ENCODE measurements at places on chromosomes 1 and 21.

- DNase-seq: no peak
Observed at GRCh38 chr1:201653233-201653632, 114.3 kb downstream of the NAV1 start.

- DNase-seq: no peak
Observed at GRCh38 chr21:44889625-44890337, 16.3 kb upstream of the PTTG1IP start.

- DNase-seq: no peak
Observed at GRCh38 chr1:89274411-89274857, 1.8 kb upstream of the GBP5 start.

DNA sequence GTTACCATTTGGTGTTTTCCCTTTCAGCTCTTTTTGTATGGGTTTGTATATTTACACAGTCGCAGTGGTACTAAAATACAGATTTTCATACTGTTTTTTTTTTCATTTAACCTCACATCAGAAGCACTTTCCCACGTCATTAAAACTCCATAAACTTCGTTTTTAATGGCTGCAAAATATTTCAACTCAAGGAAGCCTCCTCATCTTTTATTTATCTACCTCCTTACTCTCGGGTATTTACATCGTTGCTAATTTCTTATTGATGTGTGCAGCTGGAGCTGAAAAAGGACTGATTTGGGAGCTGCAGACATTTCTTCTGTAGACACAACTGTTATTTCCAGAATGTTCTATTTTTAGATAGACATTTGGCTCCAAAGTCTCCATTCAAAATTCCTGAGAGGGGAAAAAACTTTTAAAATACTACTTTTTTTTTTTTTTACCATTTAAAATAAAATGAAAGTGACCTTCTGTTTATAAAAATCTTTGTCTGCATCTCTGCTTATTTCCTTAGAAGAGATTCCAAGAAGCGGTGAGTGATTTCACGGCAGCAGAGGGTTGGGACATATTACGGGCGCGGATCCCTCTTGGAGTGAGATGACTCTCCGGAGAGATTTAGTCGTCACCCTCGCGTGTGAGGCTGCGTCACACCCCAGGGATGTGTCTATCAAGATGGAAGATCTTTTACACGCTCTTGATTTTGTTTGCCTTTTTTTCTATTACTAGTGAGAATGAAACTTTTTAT, 10.1 kb downstream of the RUNX3 start:
- no peak for DNase-seq

DNA sequence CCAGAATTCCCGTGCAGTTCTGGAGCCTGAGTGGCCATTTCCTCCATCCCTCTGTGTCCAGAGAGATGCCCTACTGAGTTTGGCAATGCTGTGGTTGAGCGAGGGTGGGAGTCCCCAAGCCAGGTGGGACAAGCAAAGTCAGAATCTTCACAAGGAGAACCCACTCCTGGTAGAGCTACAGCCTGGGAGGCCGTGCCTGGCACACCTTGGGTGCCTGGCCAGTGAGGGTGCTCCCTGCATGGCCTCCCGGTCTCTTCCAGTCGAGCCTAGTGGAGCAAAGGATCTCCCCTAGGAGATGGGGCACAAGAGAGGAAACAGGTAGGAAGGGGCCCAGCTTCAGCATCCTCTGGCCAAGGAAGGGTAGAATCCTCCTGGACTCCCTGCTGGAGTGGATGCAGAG, 57.9 kb downstream of the H3-3A start:
- no peak for DNase-seq

- peak; percentile 95 for DNase-seq
Observed at GRCh38 chr21:25171438-25171837, 435.8 kb downstream of the MRPL39 start.

DNA sequence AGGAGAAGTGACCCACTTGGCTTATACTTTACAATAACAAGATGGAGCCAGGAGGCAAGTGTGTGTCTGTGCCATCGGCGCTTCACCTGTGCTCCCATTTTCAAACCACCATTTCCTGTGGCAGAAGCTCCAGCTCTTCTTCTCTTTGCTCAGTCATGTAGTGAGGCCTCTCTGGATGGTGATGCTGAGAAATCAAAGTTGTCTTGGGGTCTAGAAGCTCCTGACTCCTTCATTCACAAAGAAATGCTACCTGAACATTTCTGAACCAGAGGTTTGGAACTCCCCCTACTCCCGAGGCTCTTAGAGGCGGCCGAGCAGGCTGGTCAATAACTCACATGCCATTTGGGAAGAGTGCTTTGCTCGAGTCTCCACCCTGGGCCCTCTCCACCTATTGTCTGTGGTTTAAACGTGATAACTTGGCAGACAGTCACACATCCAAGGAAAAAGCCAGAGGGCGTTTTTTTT, 18.0 kb downstream of the SLAMF1 start:
- no peak for DNase-seq

- DNase-seq: no peak
Observed at GRCh38 chr1:219433001-219433400, 179.9 kb downstream of the ZC3H11B start.

- no peak for DNase-seq
Observed at GRCh38 chr1:107480548-107481415, 339.9 kb downstream of the NTNG1 start.

DNA sequence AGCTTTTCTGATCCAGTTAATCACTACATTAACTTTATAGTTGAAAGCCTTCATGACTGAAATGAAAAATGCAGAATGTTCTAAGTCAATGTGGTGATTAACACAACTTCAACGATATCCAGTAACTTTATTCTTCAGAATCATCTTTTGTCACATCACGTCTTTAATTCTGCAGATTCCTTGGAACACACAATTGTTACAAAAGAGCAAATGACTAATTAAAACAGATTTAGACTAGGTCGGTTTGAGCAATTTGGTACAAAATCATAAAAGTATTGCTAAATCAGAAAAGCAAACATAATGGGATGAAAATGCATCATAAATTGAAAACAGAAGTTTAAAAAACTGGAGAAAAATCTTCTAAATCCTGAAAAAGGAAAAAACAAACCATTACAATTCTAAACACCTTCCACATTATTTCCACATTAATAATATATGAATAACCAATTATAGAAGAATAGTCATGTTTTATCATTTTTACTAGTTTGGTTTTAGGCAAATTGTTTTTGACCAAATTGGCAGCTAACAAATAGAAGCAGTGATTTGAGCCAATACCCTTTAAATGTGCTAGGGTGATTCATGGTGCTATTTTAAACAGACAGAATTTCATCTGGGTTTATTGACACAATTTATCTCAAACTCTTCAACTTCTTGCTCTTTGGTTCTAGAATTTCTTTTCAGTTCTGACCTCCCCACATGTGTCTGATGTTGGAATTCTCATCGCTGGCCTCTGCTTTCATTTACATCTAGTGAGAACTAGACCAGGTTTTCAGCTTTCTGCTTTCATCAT, 468.1 kb upstream of the PTBP2 start:
- no peak for DNase-seq

DNA sequence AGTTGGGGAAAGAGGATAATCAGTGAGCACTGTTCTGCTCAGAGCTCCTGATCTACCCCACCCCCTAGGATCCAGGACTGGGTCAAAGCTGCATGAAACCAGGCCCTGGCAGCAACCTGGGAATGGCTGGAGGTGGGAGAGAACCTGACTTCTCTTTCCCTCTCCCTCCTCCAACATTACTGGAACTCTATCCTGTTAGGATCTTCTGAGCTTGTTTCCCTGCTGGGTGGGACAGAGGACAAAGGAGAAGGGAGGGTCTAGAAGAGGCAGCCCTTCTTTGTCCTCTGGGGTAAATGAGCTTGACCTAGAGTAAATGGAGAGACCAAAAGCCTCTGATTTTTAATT, 42.7 kb downstream of the YARS1 start:
- no peak for DNase-seq

GRCh38 chr1:69167876-69168275, 399.8 kb upstream of the LRRC7 start:
- no peak for DNase-seq

- no peak for DNase-seq
Observed at GRCh38 chr1:243379208-243379607, 123.4 kb downstream of the SDCCAG8 start.

DNA sequence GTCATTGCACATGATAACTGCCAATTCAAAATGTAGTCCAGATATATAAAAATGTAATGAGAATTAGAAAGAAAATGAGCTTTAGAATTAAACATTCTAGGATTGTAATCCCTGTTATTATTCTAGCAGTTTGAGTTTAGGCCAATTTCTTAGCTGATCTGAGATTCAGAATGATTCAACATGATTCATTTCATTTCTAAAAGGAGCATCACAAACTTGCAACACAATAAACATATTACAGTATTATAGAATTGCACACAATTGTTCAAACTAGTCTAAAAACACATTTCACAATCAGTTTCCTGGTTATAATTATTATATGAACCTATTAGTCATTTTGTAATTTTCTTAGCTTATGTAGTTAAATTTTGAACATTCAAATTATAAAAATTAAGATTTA, 43.3 kb upstream of the TSHB start:
- no peak for DNase-seq

DNA sequence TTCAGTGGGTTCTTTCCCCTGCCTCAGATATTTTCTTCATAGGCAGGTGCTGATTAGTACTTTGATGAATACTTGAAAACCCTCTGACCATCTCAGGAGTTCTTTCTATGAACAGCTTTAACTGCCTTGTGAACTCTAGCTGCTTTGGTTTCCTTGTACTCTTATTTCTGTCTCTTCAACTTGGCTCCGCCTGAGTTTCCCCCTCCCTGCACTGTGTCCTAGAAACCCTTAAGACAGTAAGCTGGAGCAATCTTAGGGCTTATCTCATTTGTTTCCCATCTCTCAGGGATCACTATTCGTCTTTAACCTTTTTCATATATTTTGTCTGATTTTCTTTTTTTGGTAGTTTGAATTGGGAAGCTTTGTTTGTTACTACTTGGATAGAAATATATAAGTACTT, 99.1 kb downstream of the PKN2 start:
- no peak for DNase-seq

DNA sequence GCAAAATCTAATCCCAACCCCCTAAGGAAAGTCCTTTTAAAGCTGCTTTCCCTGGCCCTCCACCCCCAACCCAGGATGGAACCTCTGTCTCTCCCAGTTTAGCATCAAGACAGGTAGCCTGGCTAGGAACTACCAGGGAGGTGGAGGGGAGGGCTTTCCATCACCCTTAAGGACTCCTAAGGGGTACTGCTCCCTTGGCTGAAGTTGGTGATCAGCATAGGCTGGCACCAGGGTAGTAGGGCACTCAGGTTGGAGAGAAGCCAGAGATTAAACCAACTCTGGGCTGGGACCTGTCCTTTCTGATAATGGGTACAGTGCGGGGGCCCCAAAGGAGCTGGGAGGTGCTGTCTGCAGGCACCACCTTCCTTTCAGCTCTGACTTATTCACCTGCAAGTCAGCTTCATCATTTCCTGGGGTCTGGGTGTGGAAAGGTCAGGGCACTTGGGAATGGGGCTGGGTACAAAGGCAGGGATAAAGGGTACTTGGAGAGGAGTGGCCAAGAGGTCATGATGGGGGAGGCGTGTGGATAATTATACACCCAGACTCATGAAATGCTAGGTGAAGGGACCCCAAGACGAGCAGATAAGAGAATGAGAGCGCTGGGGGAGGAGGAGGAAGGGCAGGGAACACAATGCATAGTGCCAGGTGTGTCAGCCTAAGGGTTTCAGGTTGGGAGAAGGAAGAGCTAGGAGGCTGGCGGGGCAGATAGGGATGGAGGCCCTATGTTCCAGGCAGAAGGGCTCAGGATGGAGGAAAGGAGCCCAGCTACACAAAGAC, 1.2 kb downstream of the ARHGEF2 start:
- DNase-seq: peak; percentile 49

- DNase-seq: no peak
Observed at GRCh38 chr1:181508486-181509165, 25.3 kb downstream of the CACNA1E start.

DNA sequence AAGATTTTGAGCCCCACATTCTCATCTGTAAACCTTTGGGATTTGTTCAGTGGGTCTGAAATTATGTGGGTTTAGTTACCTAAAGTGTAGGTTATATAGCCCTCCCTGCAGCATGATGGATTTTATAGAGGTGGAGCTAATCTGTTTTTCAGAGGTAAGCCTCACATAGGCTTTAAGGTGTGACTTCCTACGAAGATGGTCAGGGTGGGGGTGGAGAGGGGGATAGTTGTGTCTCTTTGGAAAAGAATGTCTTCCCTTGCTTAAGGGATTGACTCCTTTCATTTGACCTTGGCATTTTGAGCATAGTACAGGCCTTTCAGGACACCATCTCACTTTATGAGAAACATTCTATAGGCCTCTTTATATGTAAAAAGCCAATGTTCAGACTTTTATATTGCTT, 3.4 kb downstream of the CACHD1 start:
- no peak for DNase-seq

- no peak for DNase-seq
Observed at GRCh38 chr1:223487887-223488259, 94.7 kb downstream of the CCDC185 start.

- no peak for DNase-seq
Observed at GRCh38 chr1:180954801-180955165, 42.1 kb downstream of the KIAA1614 start.

- peak; percentile 52 for DNase-seq
Observed at GRCh38 chr1:17531682-17532487, 7.6 kb upstream of the ARHGEF10L start.

DNA sequence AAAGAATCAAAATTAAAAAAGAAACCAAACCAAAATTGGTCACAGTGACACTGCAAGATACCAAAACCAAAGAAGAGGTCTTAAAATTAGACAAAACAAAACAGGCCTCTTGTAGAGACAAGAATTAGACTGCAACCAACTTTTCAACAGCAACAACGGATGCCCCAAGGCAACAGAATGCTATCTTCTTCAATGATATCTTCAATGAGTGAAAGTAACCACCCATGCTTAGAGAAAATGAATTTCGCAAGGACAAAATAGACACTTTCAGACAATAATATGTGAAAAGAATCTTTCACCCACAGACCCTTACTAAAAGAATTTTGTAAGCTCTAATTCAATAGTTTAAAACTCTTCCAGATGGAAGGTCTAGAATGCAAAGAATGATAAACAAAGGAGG, 41.7 kb downstream of the USP48 start:
- DNase-seq: no peak

GRCh38 chr1:161001525-161001924, 19.4 kb downstream of the F11R start:
- no peak for DNase-seq

DNA sequence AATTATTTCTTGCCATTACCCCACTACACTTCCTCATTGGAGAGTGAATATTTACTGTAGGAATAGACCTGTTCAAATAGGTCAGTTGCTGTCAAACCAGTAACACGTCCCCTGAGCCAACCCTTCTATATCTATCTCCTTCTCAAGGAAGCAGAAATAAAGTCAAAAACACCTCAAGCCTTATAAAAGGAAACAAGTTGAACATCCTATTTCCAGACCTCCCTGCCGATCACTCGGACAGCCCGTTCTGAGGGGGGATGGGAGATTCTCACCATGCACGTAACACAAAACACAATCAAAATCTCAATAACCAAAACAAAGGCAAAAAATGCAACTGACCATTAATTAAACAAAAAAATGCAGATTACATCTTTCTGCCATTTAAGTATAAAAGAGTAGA, 121.5 kb upstream of the KRTAP19-8 start:
- no peak for DNase-seq

DNA sequence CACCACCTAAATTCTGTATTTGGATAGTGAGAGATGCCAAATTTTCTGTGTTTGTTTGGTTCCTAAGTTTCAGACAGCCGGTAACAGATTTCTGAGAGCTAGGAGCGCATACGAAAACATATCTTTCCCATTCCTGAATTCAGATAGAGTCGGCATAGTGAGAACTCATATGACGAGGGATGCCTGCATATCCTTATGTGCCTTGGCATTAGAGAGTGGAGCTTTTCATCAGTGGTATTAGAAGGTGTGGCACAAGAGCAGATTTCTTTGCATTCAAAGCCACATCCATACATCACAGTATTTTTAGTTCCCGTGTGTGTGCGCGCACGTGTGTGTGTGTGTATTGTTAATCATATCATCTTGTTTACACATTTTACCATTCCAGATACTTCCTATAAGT, 85.8 kb downstream of the ATP5PO start:
- DNase-seq: no peak
